Dermis blood vessel endothelial cell (primary cell): ENCODE measurements at places on chromosomes 7 and 10.
A peak's percentile ranks its signal among the peaks of the same experiment; 100 is the strongest.

DNA sequence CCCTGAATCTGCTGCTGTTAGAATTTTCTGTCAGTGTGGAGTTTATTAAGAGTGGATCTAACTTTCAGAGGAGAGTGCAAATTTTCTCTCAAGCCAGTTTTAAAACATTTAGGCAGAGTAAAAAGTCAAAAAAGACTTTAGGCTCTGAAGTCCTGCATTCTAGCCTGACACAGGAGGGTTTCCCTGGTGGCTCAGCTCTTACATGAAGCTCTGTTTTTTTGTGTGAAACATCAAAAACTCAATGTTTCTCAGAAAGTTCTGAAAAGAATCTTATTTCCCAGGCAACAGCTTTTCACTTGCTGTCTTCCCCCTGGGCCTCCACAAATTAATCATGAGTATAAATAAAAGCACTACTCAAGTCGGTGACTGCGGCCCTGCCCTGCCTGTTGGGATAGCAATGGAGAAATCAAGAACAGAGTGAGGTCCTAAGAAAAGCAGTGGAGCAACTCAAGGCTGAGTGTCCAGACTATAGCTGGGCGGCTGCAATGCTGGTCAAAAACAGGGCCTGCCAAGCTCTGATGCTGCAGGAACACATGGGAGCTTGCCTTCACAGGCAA, 22.3 kb upstream of the WDR11 start:
- no peak for DNase-seq

GRCh38 chr7:36082910-36083309, 70.1 kb upstream of the EEPD1 start:
- DNase-seq = peak; percentile 5

DNA sequence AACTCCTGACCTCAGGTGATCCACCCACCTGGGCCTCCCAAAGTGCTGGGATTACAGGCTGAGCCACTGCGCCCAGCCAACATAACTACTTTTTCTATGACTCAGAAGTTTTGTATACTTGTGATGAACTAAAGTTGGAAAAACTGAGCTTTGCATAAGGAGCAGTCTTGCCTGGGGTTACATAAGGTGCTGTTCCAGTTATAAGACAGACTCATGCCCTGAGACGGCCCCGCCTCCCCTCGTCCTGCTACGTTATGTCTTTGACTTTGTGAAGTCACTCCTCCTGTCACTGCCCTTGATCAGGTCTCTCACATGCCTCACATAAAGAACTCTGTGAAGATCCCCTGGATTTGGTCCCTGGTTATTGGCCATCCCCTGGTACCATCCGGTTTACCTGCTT, 40.4 kb upstream of the OPN4 start:
- DNase-seq = no peak

DNA sequence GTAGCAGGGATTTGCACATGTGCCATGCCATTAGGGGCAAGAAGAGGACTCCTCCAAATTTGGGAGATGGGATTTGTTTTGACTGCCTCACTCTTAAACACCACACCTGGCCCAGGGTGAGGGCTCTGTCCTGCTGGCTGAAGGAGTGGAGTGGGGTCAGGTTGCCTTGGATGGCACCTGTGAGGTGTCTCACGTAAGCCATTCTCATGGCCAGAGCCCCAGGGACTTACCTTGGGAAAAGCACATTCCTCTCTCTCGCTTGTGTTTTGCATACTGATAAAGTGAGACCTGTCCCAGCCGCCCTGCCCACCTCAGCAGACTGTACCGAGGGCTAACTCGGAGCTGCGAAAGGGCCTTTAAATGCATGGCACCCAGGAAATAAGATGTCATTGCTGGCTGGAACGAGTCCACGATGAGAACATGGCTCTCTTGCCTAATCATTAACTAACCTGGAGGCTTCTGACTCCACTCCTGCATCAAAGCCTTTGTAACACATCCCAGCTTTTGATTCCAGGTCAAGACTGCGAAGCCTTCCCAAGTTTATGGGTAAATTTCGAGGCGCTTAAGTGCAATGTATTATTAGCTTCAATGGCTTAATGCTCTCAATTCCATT, 184.0 kb upstream of the RNF32 start:
- DNase-seq = no peak

GRCh38 chr7:46859963-46860475, 721.9 kb downstream of the TNS3 start:
- DNase-seq = peak; percentile 78

DNA sequence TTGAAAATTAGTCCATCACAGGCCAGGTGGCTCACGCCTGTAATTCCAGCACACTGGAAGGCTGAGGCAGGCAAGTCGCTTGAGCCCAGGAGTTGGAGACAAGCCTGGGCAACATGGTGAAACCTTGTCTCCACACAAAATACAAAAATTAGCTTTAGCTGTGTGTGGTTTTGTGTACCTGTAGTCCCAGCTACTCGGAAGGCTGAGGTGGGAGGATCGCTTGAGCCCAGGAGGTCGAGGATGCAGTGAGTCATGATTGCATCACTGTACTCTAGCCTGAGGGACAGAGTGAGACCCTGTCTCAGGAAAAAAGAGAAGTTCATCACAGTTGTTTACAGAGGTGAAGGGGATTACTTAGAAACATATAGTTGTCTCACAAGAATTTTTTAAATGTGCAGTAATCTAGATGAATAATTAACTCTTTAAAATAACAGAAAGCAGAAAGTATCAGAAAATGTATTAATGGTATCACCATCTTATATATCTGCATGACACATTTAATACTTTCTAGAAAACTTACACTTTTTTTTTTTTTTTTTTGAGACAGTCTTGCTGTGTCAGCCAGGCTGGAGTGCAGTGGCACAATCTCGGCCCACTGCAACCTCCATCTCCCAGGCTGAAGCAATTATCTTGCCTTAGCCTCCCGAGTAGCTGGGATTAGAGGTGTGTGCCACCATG, 8.9 kb downstream of the LCOR start:
- DNase-seq = peak; percentile 44

DNA sequence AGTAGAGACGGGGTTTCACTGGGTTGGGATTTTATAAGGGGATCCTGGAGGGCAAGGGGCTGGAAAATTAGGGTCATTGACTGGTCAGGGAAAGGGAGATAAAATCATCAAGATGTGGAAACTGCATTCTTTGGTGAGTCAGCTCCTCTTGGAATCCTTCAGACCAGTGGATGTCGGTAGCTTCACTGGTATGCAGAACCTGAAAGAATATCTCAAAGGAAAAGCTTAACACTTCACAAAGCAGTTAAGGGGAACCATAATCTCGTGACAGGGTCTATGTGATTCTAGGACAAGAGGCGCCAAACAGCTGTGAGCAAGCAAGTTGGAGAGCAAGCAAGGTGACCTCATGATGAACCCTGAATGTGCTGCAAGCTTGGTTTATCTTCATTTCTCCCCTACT, 634.7 kb upstream of the AUTS2 start:
- DNase-seq = no peak

DNA sequence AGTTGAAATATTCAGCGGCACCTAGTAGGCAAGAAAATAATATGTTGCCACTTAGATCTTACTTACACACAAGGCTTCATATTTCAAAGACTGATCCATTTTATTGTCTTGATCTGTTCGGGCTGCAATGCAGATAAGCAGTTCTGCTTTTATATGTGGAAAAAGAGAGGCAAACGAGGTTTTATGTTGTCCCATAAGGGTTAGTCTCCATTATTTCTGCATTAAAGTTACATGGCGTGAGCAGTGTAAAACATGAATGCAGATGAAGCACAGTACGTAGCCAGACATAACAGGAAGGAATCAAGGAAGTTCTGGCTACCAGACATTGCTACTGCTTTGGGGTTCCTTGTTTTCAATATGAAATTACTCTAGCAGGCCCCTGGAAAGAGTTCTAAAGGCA, 224.8 kb downstream of the BBS9 start:
- DNase-seq = peak; percentile 39

DNA sequence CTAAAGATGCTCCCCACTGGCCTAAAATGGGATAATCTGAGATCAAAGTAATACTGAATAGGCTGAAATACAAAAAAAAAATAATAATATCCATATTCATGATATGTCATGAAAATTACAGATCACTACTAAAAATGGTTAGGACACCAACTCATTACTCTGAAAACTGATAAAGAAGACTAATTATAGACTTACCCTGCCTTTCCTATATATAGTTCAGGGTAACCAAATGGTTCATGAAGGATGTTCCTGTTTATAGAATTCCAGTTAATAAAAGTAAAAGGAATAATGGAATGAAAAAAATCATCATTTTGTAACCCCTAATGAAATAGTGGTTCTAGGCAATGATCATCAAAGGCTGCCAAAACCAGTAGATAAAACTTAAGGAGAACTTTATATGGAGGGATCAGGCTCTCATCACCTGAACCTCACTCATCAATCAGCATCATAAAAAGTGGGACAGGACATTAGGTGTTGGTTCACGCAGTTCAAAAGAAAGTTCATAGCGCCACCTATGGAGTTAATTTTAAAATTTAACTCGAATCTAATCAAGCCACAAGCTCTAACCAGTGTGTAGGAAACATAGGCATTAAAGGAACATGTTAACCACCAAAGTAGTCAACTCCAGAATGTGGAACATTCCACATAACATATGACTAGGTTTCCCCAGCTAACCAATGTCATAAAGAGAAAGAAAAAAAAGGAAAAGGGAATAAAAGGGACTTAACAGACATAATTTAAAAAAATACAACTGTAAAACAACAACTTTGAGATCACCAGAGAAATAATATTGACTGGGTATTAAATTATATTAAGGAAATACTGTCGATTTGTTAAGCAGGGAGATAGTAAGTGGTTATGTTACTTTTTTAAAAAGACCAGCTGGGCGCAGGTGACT, 35.7 kb downstream of the P4HA1 start:
- peak; percentile 68 for DNase-seq

DNA sequence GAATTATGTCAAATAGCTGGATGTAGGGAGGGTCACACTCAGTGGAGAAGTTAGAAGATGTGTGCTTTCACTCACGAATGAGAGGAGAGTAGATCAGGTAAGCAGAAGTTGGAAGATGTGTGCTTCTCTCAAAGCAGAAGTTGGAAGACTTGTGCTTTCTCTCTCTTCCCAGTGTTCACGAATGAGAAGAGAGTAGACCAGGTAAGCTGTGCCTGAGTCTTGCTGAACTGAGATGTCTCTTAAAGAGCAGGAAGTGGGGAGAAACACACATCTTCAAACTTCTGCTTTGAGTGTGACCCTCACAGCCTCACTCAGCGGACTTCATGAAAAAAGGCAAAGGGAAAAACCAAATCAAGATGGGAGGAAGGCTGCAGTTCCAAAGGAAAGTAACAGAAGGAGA, 7.0 kb upstream of the TMEM243 start:
- DNase-seq = no peak

GRCh38 chr10:31648966-31649365, 279.7 kb downstream of the ARHGAP12 start:
- DNase-seq = peak; percentile 5

DNA sequence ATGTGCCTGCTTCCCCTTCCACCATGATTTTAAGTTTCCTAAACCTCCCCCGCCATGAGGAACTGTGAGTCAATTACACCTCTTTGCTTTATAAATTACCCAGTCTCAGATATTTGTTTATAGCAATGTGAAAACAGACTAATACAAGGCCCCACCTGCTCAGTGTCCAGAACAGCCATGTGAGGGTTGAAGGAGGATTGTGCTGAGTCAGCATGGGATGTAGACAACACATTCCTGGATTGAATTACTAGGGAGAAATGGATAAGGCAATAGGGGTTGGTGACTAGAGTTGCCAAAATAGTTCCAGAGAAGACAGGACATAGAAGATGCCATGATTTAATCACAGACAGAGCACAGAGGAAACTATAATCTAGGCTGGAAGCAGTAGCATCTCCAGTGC, 270.3 kb downstream of the GFRA1 start:
- no peak for DNase-seq

DNA sequence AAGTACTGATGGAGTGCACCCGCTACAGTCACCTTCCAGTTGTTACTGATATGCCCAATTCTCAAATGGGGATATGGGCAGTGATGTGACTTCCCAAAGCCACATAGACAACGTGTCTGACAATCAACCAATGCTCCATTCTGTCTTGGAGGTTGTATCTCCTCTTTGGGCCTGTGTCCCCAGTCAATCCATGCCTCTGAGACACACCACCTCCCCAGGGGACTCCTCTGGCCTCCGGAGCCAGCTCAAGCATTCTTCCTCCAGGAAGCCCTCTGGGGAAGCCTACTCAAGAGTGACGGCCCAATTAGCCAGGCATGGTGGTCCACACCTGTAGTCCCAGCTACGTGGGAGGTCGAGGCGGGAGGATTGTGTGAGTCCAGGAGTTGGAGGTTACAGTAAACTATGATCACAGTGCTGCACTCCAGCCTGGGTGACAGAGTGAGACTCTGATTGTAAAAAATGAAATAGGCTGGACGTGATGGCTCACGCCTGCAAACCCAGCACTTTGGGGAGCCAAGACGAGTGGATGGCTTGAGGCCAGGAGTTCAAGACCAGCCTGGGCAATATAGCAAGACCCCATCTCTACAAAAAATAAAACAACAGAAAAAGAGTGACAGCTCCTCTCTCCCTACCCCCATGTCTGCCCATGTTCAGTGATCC, 99.5 kb upstream of the TNRC18 start:
- DNase-seq = peak; percentile 34

DNA sequence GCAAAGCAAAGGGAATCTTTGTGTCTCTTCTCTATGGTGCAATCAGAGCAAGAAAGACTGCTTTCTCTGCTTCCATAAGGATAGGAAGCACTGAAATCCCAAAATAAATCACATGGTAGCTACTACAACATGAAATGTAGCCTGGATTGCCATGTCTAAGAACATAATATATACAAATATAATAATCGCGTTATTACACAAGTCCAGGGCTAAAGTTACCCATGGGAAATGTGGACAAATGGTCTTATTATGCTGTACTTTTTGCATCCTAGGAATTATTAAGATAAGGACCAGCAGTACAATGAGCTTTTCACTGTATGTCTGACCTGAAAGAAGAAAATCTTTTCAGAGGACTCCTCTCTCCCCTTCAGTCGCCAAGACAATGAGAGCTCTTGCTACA, 23.5 kb upstream of the PPP3CB start:
- DNase-seq = no peak
